ENCODE measurements at places on chromosomes 3 and 15.
A peak's percentile ranks its signal among the peaks of the same experiment; 100 is the strongest.

GRCh38 chr3:111794711-111795110 lies 64.4 kb upstream of the PHLDB2 start:
- peak; percentile 51 for DNase-seq

DNA sequence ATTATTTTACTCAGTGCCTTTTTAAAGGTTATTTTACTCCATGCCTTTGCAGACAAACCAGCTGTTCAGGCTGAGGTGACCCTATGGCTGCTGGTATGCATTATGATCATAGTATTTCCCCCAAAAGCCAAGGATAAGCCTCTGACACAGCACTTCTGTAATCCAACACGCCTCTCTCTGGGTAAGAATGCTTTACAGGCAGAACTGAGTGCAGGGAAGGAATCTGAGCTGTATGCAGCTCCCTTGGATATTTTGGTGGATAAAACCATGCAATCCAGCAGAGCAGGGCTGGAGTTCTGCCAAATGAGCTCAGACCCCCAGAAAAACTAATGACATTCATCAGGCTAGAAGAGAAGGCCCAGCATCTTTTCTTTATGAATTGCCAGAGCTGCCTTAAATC lies 11.7 kb upstream of the MAP1A start:
- peak; percentile 92 for DNase-seq

- no peak for DNase-seq
These were observed 286.7 kb downstream of the ROBO2 start for GRCh38 chr3:77326586-77326985.

DNA sequence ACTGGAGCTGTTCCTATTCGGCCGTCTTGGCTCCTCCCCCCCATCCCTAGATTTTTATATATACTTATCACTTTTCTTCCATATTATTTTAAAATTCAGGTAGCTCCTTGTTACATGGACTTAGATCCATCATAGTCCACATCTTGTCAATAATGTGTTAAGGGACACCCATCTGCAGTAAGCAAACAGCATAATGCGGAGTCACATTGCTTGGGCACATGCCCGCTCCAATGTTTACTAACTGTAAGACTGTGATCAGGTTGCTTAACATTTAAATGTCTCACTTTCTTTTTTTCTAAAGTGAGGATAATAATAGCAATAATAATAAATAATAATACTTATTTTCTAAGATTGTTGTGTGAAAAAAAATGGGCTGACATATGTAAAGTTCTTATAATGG lies 303.2 kb upstream of the SOX14 start:
- no peak for DNase-seq

- DNase-seq: no peak
These were observed 143.9 kb upstream of the MME start for GRCh38 chr3:154936196-154936595.

GRCh38 chr3:102106416-102107097 lies 257.2 kb downstream of the NFKBIZ start:
- peak; percentile 54 for DNase-seq

- DNase-seq: no peak
These were observed 18.1 kb upstream of the ZBED2 start for GRCh38 chr3:111613294-111613693.

GRCh38 chr15:76253691-76254473 lies 57.4 kb downstream of the ETFA start:
- DNase-seq: peak; percentile 40

GRCh38 chr3:102129760-102130608 lies 280.7 kb downstream of the NFKBIZ start:
- DNase-seq: peak; percentile 66

DNA sequence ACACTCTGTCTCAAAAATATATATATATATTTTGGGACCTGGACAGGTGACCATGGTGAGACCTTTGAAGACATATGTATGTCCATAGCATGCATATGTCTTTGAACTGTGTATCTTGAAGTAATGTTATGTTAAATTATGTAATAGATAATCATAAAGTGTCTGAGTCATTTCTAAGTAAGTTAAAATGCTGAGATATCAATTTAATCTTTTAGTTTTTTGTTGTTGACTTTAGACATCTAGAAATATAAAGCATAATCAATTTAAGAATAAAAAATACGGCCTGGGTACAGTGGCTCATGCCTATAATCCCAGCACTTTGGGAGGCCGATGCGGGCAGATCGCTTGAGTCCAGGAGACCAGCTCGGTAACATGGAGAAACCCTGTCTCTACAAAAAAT lies 12.7 kb upstream of the SETD2 start:
- DNase-seq: no peak

GRCh38 chr3:16480861-16481545 lies 32.5 kb downstream of the RFTN1 start:
- DNase-seq: peak; percentile 75

- DNase-seq: no peak
These were observed 123.3 kb downstream of the XXYLT1 start for GRCh38 chr3:195147649-195148080.

- DNase-seq: peak; percentile 22
These were observed 112.5 kb downstream of the ADAMTS9 start for GRCh38 chr3:64575211-64575844.

- no peak for DNase-seq
These were observed 47.8 kb downstream of the PCSK6 start for GRCh38 chr15:101441696-101442095.

GRCh38 chr3:168467115-168467714 lies 371.5 kb upstream of the GOLIM4 start:
- peak; percentile 19 for DNase-seq

- DNase-seq: no peak
These were observed 14.4 kb downstream of the AGTR1 start for GRCh38 chr3:148711981-148712666.

DNA sequence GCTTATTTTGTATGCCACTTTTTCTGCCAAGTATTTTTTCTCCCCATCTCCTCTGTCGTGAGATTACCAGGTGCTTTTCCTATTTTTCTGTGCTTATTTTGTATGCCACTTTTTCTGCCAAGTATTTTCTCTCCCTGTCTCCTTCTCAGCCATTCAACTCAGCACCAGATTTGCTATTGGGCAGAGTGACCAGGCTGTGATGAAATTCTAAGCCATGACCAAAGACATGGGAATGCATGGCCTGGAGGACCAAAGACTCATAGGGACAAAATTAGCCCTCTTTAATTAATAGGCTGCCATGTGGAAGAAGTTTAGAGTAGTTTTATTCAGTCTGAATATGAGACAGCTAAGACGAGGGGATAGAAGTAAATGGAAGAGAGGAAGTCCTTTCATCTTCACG lies 257.4 kb downstream of the SQOR start:
- DNase-seq: no peak

DNA sequence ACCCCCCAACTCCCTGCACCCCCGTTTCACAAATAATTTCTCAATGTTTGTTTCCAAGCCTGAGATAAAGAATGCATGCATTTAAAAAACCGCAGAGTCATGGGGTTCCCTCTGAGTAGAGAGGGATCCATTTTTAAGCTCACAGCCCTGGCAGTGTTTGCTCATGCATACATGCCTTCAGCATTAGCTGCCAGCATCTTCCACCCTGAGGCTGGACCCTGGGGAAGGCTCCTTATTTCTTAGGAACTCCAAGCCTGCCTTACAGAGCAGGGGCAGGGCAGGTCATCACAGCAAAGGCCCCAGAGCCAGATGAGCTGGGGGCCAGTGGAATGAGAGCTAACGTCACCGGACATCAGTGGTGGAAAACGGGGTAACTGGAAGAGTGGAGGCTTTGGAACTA lies 31.3 kb downstream of the TLE3 start:
- peak; percentile 52 for DNase-seq

GRCh38 chr3:158205994-158206393 lies 96.1 kb downstream of the RSRC1 start:
- DNase-seq: no peak

GRCh38 chr3:183819831-183820230 lies 5.5 kb downstream of the MAP6D1 start:
- no peak for DNase-seq

- DNase-seq: peak; percentile 93
These were observed 83.4 kb downstream of the FAM43A start for GRCh38 chr3:194769020-194769643.

GRCh38 chr3:126304704-126305103 lies 52.5 kb downstream of the KLF15 start:
- DNase-seq: no peak

- no peak for DNase-seq
These were observed 130.4 kb upstream of the PLXNA1 start for GRCh38 chr3:126852511-126852910.

GRCh38 chr15:85943151-85943550 lies 136.5 kb upstream of the AGBL1 start:
- DNase-seq: no peak

GRCh38 chr15:90097475-90097874 lies 4.8 kb downstream of the IDH2 start:
- no peak for DNase-seq

DNA sequence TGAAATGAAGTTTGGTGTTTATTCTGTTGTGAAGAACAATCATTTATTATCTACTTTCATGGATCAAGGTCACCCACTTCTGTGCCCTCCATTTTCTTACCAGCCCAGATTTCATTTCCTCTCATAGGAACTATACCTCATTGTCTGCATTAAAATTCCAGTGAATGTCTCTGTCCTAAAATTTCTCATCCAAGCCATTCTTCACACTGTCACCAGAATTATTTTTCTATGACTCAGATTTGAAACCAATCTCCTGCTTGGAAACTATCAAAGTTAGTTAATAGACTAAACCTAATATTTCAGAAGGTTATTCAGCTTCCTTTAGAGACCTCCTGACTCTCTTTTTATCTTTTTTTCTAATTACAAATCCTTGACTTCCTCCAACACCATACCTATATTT lies 364.1 kb upstream of the CBLB start:
- peak; percentile 66 for DNase-seq

- DNase-seq: no peak
These were observed at the start of gene BHLHE40 for GRCh38 chr3:4979428-4980228. Gene BHLHE40, plus strand, starts transcription at chr3:4979437. Its CDS starts 282 bp downstream, at chr3:4979719.

DNA sequence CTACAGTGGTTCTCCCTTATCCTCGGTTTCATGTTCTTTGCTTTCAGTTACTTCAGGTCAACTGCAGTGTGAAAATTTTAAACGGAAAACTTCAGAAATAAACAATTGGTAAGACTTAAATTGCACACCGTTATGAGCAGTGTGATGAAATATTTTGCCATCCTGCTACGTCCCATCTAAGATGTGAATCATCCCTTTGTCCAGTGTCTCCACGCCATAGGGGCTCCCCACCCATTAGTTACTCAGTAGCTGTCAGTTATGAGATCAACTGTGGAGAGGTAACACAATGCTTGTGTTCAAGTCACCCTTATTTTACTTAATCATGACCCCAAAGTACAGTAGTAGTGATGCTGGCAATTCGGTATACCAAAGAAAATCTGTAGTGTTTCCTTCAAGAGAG lies 47.4 kb downstream of the TJP1 start:
- peak; percentile 72 for DNase-seq

GRCh38 chr3:141303481-141304223 lies 64.7 kb upstream of the ZBTB38 start:
- DNase-seq: peak; percentile 81

DNA sequence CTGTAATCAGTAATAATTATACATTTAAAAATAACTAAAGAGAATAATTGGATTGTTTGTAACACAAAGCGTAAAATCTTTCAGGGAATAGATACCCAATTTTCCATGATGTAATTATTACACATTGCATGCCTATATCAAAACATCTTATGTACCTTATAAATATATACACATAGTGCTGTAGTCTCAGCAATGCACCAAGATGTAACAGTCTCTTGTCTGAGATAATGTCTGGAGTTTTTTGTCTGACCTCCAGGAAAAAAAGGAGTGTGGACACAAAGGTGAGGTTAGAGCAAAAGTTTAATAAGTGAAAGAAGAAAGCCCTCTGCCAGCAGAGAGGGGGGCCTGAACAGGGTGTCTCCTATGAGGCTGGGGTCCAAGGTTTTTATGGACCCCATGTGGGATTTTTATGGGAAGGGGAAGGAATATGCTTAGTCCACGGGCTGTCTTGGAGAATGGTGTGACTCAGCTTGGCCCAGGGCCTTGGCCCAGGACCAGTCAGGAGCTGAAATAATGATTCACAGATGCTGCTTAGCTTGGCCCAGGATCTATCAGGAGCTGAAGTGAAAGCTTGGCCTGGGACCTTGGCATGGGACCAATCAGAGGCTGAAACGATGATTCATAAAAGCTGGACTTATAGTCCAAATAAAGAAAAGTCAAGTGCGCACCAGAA lies 545.0 kb downstream of the ZPLD1 start:
- peak; percentile 97 for DNase-seq

- DNase-seq: no peak
These were observed 37.0 kb downstream of the MINDY4B start for GRCh38 chr3:150868282-150868681.
